Anterior cingulate cortex (tissue), 58 donors: ENCODE measurements at places on chromosomes 2 and 18.

DNA sequence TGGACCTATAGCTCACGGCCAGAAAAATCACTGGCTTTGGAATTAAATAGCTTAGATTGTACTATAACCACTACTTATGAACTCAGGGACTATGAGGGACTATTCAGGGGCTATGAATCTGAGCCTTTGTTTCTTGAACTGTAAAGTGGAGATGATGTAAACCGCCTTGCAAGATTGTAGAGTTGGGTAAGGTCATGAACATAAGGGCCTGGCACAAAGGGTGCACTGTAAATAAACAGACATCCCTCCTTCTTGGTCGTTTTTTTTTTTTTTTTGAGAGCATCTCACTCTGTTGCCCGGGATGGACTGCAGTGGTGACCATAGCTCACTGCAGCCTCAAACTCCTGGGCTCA lies 2.8 kb downstream of the TMEM177 start:
- DNase-seq = no peak

DNA sequence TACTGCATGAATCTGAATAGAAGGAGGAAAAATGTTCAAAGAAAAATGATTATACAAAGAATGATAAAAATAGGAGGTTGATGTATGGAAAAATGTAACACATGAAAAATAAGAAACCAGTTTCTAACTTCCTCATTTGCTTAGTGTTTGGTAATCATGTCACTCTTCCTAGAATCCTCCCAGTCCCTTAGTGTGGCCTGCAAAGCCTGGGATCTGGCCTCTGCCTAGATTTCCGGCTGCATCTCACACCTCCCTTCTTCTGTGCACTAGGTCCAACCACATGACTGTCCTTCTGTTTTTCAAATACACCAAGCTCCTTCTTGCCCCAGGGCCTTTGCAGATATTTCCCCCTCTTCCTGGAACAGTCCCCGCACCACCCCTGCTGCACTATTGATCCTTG lies 76.8 kb upstream of the RBMS1 start:
- no peak for DNase-seq

DNA sequence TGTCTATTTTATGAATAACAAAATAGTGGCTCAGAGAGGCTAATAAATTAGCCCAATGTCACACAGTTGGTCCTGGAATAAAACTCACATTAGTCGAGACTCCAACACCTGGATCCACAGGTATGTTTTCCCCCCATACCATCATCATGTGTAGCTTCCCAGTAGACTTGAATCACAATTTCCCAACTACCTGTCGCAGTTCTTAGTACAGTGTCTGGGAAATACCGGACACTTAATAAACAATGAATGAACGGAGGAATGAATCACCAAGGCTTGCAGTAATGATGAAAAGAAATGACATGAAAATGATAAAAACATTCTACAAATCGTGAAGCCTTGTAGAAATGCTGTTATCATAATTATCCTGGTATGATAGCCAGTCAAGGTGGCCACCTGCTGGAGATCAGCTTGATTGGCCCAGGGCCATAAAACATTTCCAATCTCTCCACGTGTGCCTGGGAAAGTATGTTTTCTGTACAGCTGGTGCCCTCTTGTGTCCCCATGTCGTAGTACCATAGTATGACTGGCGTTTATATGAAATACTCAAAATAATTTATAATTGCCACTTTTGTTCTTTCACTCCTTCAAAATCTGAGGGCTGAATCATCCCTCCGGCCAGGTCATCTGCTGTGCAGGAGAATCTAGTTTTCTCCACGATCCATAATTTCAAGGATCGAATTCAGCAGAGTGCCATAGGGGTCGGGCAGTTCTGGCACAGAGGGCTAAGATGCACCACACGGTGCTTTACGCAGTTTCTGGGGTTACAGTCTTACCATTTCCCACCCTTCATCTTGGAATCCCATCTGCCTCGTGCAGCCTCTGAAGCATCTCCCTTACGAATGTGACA lies 95.4 kb downstream of the LAMA1 start:
- no peak for DNase-seq

GRCh38 chr18:66599190-66599589 lies 4.7 kb downstream of the CDH19 start:
- no peak for DNase-seq

DNA sequence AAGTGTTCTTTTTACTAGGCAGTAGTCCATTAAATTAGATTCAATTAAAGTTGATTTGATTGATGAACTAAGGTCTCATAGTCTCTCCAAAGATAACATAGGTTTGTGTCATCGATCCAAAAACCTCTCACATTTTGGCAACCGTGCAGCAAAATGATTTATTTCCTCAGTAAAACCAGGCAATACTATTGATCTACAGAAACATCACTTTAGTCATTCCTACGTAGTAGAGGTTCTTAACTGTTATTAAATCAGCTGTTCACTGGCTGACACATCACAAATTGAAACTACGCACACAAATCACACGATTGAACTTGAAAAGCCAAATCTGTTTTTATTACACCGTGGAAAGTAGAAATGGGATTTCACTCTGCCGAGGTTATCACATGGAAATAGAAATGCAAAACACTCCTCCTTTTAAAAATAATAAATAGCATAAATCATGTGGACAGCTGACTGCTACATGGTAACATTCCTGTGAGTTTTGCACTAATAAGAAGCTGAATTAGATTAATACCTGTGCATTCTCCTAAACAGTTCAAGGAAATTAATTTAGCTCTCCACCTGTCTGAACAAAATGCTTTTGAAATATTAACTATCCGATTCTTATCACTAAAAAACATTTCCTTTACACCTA lies 262.5 kb downstream of the CDH20 start:
- DNase-seq = no peak

GRCh38 chr2:64352292-64352691 lies 101.7 kb upstream of the LGALSL start:
- DNase-seq = no peak

DNA sequence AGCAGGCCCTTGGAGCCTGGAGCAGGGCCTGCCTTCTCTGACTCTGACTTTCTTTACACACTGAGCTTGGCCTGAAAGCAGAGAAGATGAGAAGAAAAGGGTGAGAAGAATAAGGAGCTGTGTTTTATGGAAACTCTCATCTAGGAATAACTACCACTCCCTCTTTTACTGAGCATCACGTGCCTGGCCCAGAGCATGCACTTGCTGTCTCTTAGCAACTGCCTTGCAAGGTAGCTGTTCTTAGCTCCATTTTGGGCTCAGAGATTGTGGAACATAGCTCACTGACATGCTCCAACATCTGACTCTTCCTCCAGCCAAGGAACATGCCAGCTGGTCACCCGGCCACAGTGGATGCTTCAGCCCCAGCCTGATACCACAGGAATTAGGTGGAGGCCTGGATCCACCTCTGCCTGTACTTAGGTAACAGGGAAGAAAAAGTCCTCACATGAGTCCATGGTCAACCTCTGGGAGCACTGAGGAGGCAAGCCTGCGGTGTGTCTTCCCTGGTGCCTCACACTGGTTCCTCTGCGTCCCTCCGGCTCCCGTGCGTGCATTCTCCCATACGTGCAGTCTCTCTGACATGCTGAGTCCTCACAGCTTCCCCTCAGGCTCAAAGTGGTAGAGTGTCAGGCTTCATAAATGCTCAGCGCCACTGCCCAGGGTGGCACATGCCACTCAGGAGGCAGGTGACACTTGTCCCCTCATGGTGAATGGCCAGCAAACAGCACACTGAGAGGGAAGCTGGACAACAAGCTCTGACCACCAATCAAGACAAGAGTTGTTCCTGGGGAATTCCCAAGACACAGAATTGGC lies 35.7 kb downstream of the AMER3 start:
- no peak for DNase-seq

- DNase-seq = no peak
Observed at GRCh38 chr2:236405357-236405756, 141.2 kb upstream of the ASB18 start.

DNA sequence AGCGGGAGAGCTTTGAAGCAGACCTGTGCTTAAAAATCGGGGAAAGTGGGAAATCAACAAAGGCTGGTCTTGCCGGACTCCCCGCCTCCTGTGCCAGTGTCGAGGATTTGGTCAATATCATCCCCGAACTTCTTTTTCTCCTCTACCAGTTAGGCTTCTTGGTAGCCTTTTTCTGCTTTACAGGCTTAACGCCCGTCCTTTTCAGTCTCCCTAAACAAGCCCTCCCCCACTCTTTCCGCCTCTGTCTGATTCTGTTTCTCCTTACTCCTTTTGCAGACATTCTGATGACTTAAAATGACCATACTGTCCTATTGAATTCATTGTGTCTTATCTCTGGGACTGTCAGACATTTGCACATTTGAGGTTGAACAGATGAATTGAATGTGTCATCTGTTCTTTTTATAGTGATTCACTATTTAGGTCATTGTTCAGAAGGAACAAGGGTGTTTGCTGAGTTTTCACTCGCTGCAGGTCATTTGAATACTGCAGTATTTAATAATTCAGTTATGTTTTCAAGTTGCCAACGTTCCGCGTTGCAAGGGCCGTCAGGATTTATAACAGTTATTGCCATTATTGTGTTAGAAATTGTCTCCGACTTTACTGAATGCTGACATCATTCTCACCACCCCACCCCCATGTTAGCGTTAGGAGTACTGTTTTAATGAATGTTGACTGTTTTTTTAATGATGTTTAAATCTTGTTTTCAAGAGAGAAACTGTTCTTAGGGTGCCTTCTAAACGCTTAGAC lies 1.1 kb downstream of the ITGAV start:
- peak; percentile 58 for DNase-seq

- DNase-seq = no peak
Observed at GRCh38 chr2:42513252-42513918, 19.6 kb upstream of the KCNG3 start.

DNA sequence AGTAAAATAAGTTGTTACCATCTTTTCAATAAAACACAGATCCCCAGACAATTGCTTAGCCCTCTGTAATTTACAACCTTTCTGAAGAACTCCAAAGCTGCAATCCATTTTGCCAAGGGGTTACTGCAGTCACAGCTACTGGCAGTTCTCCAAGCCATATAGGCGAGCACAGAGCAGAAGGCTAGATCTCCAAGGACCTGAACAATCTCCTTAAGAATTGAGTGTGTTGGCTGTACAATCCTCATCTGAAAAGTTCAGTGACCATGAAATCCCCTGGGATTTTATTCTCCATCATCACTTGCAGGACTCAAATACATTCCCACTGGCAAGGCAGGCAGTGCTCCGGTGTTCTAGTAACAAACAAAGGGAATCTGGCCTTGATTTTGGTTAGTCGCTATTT lies 103.9 kb upstream of the LRP1B start:
- no peak for DNase-seq

DNA sequence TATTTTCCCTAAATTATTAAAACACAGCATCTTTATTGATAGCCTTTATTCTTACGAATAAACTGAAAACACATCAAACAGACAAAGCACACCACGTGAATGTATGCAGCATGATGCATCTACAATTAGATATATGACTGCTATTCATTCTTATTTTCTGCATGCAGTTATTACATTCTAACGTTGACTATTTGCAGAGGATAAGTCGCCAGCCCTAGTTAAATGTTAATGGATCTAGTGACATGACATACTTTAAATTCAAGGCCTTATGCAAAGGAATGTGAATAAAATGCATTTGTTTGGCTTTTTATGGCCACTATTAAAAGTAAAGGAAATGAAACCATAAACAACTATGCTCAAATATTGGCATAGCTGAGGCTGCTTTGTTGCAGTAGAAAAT lies 172.4 kb downstream of the MAP2 start:
- DNase-seq = no peak

DNA sequence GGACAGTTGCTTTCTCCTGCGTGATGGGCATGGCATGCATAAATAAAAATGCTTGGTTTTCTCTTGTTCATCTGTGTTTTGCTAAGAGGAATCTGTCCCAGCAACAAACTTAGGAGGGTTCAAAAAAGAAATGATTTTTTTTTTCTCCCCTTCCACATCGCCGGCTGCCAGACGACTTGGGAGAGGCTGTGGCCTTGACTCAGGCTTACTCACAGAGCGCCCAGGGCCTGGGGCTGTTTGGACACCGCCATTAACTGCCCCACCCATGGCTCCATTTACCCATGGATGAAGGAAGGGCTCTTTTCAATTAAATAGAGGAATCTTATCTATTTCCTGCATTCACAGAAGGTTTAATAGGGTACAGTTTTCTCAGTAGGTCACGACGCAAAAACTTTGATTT lies 22.3 kb upstream of the SERPINB5 start:
- DNase-seq = no peak

DNA sequence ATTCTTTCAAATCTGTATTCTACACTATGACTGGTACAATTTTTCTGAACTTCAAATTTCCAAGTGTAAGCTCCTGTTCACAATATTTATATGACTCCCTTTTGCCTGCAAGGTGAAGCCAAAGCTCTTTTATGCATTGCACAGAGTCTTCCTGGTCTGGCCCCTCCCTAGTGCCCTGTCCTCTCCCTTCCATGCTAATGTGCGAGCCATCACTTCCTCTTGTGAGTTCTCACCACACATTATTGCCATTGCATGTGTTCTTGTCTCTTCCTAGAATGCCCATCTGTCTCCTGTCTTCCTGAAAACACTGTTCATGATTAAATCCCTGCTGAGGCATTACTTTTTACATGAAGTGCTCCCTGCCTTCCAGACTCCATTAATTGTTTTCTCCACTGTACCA lies 169.9 kb downstream of the MC4R start:
- DNase-seq = no peak

- DNase-seq = no peak
Observed at GRCh38 chr2:102253753-102254150, 57.6 kb upstream of the IL1RL1 start.

- no peak for DNase-seq
Observed at GRCh38 chr18:3791238-3791637, 341.3 kb downstream of the TGIF1 start.

DNA sequence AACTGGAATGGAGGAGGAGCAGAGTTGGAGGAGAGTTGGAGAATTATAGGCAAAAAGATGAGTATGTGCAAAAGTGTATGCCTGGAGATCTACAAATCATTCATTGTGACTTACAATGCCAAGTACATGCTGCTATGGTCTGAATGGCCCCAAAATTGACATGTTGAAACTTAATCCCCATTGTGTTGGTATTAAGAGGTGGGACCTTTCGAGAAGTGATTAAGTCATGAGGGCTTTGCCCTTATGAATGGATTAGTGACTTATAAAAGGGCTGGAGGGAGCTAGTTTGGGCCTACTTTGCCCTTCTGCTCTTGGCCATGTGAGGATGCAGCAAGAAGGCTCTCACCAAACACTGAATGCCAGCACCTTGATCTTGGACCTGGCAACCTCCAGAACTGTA lies 6.3 kb upstream of the RBMS1 start:
- DNase-seq = no peak
